ENCODE measurements at places on chromosomes 11 and 22.

- DNase-seq: no peak
Measured at GRCh38 chr22:21636629-21637218, 4.2 kb downstream of the CCDC116 start.

DNA sequence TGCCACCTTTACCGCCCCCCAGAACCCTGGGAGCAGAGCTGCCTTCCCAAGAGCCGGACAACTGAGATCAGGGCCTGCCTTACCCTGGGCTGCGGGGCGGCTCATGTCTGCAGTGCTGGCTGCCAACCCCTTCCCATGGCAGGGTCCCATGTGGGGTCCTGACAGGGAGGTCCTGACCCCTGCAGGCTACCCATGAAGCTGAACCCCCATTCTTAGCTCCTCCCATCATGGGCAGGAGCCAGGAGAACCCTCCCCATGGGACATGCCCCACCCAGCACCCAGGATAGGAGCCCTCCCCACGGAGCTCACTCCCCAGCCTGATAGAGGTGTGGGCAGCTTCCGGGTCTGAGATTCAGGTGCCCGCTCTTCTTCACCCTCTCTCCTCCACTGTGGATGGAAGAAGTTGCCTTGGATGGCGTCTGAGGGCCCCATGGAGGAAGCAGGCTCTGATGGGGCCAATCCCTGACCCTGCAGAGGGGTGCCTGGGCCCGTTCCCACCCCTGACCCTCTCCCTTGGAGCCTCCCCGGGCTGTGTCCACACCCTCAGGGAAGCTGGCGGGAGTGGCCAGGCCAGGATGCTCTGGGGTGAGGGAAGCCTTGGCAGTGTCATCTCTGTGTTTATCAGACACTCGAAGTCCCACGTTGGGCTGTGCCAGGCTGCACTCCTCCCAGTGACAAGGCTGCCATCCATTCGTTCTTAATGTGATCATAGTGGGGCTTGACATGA is 1508.2 kb downstream of the BRD1 start:
- DNase-seq: no peak

GRCh38 chr11:121282886-121283502 is 9.6 kb upstream of the SC5D start:
- DNase-seq: no peak

DNA sequence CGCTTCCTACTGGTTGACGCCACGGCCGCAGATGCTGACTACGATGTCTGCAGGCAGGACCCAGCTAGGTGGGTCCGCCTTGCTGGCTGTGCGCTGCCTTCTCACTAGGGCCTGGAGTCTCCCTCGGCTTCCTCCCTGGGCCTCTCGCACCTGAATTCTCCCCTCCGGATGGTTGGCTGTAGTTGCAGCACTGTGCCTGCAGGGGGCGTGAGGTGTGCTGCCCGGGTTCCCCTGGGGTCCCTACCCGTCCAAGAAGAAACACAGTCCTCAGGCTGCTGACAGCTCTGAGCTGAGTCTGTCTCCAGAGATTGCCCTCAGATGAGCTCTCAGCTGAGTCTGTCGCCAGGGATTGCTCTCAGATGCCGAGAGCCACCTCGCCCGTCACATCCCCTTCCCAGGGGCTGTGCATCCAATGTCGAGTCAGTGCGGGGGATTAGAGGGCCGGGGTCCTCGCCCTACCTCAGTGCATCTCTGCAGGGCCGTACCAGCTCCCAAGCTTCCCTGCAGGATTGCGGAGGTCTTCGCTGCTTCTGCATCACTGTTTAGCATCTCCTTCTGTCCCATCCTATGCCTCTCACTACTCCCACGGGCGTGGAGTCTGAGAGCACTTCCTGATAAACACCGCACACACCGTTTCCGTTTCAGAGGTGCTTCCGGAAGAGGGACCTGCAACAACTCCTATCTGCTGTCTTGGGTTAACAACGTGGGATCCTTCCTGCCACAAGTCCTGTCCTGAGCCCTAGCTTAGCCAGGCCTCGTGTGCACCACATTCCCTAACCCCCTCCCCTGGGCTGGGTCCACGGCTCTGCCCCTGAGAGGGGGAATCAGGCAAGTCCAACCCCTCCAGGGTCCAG is 196.9 kb downstream of the CSNK2A3 start:
- peak; percentile 61 for DNase-seq

GRCh38 chr11:9176550-9176949 is 85.2 kb upstream of the SCUBE2 start:
- no peak for DNase-seq

DNA sequence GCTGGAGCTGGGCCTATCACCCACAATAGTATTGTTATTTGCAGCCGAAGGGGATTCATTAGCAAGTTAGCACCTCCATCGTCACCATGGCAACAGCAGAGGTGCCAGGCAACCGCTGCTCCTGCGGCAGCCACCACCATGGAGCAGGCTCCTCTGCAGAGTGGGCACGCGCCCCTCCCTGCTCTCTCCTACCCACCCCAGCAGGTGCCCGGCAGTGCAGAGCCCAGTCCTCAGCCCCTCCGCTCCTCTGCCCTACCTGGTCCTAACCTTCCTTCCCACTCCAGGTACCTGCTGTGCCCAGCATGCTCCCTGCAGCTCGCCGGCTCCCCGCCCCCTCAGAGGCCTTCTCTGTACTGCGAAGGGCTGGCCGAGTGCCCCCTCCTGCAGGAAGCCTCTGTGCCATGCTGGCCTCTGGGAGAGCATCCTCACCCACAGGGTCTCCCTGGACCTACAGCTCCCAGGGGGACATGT is 3.6 kb downstream of the DUSP8 start:
- peak; percentile 78 for DNase-seq

DNA sequence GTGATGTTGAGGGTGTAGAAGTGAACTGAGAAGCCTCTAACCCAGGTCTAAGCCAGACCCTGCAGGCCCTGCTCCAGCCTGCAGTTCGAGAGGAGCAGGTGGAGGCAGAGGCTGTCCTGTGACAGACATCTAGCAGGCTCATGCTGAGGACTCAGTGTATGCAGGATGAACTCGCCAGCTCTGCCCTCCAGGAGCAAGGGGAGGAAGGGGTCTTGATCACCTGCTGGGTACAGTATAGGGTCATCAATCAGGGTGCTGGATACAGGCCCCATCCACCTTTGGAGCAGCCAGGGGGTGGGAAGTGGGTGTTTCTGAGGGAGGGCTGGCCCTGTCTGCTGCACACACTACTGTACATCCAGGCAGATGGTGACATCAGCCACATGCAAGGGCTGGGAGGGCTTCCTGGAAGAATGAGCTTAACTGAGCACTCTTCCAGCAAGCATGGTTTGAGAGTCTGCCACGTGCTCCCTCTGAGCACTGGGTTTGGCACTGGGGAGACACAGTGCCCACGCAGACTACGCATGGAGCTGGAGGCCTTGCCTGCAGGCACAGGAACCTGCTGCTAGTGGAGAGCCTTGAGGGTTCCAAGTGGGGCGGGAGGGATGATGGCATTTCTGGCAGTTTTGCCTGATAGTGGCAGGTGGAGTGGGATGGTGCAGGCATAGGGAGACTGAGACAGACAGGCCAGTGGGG is 9.2 kb downstream of the MAPK8IP1 start:
- no peak for DNase-seq

- DNase-seq: no peak
Measured at GRCh38 chr11:111454561-111455192, 57.5 kb downstream of the BTG4 start.
